ENCODE measurements at places on chromosomes 5 and 9.

DNA sequence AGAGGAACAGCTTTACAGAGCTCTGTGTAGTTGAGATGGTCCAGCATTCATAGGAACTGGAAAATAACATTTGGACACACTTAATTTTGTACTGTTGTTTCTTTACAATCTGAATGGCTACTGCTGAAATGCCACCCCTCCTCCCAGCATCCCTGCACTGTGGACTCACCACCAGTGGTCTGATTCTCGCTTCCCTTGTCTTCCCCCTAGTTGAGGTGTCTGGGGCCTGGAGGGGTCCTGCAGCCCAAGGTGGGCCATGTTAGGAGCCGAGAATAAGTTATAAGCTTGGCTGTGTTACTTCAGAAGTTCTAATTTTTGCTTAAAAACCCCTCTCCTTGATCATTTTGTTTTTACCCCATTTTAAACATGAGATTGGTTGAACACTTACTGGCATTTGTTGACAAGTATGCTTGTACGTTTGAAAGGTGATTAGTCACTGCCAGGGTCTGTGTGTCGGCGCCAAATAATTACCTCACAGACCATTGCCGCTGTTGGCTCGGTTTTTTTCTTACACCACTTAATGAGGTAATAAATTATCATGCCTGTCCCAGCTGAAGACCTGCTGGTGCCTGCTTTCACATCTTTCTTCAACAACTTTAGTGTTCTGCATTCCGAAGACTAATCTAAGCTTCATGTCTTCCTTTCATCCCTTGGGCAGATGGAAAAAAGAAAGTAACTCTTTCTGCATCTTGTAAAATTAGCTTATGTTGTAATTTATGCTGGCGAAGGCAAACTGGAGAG lies 65.8 kb downstream of the MCCC2 start:
- DNase-seq = no peak

GRCh38 chr9:34551751-34552605 lies 29.2 kb upstream of the ENHO start:
- no peak for DNase-seq

DNA sequence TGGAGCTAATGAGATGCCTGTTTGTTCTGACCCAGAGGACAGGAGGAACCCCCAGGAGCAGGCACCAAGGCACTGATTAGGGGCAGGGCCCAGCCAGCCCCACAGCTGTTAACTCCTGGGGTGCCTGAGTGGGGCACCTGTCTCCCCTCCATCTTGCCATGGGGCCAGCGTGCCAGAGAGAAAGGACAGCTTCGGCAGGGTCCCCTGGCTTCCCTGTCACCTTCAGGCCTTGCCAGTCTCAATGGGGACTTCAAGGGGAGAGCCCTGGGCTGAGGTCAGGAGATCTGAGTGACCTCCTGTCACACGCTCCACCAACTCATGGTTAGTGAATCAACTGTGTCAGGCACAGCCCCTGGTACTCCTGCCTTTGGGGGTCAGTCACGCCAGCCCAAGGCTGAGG lies 152.7 kb upstream of the MVB12B start:
- no peak for DNase-seq

DNA sequence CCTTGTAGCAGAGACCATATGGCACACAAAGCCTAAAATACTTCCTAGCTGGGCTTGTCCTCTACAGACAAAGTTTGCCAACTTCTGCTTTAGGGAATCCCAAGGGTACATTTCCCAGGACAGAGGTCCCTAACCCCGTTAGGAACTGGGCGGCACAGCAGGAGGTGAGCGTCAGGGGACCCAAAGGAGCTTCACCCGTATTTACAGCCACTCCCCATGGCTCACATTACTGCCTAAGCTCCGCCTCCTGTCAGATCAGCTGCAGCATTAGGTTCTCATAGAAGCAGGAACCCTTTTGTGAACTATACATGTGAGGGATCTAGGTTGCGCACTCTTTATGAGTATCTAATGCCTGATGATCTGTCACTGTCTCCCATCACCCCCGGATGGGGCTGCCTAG lies 88.5 kb upstream of the TRPM3 start:
- no peak for DNase-seq

DNA sequence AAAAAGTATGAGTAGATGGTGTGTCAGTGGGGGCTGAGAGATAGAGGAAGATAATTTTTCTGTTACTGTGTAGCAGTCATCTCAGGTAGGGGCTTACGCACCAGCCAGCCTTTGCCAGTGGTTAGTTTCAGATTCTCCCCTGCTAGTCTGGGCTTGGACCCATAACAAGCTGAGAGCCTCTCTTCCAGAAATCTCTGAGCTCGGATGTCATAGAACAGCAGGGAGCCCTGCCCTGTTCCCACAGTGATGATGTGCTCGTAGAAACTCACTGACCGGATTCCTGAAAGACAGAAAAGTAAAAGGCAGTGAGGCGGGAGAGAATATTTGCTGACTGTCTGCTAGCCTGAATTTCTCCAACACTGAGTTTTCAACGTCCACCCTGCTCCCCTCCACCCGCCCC lies 37.2 kb downstream of the DCAF12 start:
- no peak for DNase-seq

- DNase-seq = no peak
These were observed 45.1 kb upstream of the SUB1 start for GRCh38 chr5:32539981-32540845.

GRCh38 chr5:2280318-2280717 lies 397.6 kb upstream of the IRX4 start:
- DNase-seq = no peak

DNA sequence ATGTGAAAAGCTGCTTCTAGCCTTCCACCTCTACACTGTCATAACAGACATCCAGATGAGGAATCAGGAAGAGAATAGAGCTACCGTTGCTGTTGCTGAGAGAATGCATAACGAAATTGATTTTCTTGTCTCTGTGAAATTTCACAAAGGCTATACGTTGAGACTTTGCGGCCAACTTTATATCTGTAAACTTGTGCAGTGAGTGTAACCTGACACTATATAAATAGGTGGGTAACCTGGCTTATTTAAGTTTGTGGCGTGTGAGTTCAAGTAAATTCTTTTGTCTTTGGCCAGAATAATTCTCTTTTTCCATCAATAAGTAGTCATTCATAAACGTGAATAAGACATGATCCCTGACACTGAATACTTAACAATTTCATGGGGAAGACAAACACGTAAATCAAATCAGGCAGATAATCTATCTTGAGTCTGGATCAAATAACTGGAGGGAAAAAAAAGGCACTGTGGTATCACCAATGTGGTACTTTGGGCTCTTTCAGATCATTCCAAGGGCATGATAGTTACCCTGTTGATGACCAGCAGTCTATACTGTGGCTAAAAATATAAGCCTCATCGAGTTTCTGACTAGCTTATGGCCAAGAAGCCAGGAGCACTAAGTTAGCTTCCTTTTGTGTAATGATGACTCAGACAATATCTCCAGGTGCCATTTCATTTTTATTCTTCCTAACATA lies 98.2 kb upstream of the RASA1 start:
- no peak for DNase-seq

DNA sequence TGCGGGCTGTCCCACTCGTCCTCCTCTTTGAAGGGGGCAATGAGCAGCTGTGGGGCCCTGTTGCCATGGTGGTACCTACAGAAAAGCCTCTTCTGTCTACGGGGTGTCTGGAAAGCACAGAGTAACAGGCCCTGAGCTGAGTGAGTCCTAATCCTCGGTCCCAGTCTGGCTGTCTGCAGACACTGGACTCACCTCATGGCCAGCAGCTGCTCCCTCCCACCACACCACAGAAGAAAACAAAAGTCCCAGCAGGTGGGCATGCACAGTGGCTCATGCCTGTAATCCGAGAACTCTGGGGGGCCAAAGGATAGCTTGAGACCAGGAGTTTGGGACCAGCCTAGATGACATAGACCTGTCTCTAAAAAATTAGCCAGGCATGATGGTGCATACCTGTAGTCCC lies 19.9 kb downstream of the P4HA2 start:
- no peak for DNase-seq

- peak; percentile 49 for DNase-seq
These were observed 2.5 kb downstream of the TLX3 start for GRCh38 chr5:171311322-171312077.

GRCh38 chr5:148730270-148730669 lies 75.9 kb upstream of the HTR4 start:
- no peak for DNase-seq

DNA sequence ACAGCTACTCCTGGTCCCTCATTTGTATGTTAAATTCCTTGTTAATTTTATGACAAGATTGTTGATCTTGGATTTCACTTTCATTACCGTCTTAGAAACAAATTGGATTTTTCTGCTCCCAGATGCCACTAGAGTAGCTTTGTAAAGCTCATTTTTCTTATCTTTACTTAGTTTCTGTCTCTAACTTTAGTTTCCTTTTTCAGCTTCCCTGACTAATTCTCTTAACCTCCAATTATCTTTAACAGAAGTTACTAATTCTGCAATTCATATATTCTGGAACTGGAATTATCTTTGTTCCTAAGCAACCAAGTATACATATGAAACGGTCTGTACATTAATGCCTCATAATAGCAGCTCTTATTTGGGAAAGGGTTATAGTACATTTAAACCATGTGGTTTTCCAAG lies 16.7 kb downstream of the ITGA1 start:
- no peak for DNase-seq

DNA sequence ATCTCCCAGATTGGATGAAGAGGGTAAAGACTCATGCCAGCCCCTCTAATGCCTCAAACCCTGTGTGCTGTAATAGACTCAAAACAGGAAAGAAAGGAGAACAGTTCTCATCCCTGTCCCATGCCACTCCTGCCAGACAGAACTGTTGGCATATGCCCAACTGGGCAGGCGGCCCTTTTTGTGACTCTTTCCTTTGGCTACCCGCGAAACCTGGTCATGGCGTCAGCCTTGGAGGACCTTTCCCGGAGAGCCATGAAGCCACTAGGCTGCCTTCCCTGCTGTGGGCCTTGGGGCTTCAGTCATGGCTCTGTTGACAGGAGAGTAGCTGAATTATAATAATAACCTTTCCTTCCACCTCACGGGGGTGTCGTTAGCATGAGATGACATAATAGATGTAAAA lies 75.9 kb upstream of the SEMA6A start:
- DNase-seq = no peak

GRCh38 chr5:132386644-132387286 lies 17.3 kb downstream of the SLC22A5 start:
- DNase-seq = peak; percentile 75

DNA sequence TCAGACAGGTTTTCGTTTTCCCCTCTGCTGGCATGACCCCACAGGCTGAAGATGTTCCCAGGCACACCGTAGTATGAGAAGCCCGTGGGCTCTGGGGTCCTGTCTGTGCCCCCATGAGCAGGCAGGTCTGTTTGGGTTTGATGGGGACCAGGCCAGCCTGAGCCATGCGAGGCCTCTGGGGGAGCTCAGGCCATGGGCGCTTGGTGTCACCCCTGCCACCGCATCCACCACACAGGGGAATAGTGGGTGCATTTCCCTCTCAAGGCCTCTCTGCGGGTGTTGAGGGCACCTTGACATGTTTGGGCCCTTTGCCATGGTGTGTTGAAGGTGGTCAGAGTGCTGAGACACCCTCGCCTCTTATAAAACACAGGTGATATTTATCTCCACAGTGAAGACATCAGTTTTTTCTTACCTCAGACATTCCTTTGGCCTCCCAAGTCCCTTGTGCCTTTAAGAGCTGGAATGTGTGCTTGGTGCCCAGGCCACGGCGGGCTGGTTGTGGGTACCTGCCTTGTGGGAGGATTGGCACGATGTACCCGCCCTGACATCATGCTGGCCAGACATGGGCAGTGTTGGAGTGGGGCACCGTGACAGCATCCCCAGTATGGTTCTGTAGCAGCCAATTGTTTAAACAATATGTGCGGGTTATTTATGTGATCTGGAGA lies 68.3 kb downstream of the WNK2 start:
- peak; percentile 8 for DNase-seq

DNA sequence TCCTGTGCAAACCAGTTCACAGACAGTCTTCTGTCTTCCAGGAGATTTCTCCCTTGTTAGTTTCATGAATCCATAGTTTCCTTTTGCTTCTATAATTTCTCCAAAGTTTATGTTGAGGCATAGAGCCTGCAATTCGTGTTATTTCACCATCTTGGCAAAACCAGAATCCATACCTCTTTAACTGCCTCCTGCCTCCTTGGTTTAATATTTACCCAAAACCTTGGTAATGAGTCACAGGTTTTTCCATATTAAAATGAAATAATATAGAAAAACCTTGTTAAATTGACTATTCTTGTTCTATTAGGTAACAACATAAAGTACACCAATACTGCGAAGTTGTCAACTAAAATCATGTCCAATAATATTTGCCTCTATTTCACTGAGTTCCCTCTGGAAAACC lies 459.7 kb downstream of the HINT1 start:
- DNase-seq = no peak

DNA sequence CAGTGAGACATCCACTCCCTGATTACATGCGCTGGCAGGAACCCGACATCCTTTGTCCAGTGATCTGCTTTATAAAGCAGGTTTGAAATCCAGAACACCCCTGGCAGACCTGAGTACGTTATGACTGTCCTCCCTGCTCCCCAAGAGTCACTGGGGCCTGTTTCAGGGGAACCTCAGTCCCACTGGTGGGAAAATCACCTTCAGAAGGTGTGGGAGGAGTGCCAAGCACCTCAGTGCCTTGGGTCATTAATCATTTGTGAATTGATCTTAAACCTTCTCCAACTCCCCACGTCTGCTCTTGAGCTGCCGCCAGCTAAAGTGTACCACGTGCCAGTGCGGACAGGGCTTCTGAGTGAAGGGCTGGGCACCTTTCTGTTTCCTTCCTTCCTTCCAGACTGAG lies 16.2 kb downstream of the SLC6A3 start:
- DNase-seq = no peak

DNA sequence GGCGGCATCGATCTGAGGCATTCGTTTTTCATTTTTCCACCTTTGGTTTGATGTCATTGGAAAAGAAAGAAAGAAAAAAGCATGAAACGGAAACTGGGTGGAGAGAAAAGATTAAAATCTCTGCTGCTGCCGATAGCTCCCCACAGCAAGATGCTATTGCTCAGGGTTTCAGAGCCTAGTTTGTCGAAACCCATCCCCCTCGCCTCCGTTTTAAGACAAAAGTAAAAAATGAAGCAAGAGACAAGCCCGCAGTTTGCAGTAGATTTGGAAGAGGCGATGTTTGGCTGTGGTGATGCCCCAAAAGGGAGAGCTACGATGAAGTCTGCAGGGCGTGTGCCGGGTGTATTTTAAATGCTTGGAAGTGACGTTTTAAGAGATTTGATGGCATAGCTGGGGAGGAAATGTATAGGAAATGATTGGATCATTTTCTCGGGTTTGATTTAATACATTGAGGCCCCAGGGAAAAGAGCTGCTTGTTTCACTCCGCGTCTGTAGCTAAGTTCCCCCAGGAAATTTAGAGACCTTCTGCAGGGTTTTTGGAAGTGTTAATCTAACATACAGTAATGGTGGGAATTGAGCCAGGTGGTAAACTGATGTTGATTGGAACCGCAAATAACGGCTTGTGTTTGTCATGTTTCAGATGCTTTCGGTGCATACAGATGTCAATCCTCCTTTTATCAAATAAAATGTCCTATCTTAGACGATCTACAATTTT lies 909 bp downstream of the NDFIP1 start:
- DNase-seq = no peak

- DNase-seq = peak; percentile 48
These were observed 3.4 kb downstream of the CLINT1 start for GRCh38 chr5:157855404-157855994.

- DNase-seq = no peak
These were observed 104.7 kb downstream of the NR2F1-AS1 start for GRCh38 chr5:93476251-93476742.

Measured in glutamatergic neuron (in vitro differentiated cells).